ENCODE measurements at places on chromosomes 7 and 10.

- DNase-seq, result peak; percentile 50
Observed at GRCh38 chr10:125147971-125148439, 12.4 kb downstream of the CTBP2 start.

DNA sequence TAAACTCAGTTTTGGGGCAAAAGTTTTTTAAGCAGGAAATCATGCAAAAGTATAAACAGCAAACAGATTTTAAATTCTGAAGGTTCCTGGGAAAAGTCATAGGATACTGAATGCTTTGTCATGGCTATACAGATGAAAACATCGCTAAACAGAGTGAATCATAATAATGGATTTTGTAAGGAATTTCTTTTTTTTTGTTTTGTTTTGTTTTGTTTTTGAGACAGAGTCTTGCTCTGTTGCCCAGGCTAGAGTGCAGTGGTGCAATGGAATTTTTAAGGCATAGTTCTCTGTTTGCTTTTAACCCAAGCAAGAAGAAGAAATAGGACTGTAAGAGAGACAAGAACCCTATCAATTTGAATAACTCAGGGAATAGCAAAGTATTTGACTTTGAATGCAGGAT, 285.3 kb downstream of the NRG3 start:
- no peak for DNase-seq

DNA sequence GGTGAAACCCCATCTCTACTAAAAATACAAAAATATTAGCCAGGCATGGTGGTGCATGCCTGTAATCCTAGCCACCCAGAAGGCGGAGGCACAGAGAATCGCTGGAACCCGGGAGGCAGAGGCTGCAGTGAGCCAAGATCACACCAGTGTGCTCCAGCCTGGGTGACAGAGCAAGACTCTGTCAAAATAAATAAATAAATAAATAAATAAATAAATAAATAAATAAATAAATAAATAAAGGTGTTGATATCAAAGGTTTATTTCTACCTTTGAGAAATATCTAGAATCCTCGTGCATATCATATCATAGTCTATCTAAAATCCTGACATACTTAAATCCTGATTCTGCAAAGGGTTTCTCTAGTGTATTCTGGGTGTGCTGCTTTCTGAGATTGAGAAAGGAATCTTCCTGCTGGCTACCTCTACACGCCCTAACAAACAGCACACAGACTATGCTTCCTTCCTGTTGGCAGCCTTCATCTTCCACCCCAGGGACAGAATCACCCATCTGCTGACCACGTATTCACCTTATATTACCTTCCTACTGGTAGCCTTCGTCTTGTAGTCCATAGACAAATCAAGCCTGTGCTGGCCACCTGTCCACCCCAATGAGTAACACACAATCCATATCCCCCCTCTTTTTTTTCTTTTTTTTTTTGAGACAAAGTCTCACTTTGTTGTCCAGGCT, 8.7 kb downstream of the ABLIM1 start:
- no peak for DNase-seq

DNA sequence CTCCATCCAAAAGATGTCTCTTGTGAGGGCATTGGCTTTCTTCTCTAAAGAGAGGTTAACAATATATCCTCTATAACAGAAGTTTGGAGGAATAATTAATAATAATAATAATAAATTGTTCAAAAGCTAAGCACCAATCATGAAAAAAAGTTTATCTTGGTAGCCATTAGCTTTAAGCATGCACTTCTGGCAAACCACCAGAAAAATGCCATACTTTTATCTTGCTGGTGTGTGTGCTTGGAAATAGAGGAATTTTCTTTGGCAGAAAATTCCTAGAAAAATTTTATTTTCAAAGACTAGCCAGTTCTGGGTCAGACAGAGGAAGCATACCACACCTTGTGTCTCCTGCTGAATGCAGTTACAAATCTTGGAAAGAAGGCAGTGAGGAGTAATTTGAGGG, 52.5 kb upstream of the NPY start:
- no peak for DNase-seq

GRCh38 chr10:86178401-86179152, 188.0 kb downstream of the GRID1 start:
- DNase-seq, result no peak

DNA sequence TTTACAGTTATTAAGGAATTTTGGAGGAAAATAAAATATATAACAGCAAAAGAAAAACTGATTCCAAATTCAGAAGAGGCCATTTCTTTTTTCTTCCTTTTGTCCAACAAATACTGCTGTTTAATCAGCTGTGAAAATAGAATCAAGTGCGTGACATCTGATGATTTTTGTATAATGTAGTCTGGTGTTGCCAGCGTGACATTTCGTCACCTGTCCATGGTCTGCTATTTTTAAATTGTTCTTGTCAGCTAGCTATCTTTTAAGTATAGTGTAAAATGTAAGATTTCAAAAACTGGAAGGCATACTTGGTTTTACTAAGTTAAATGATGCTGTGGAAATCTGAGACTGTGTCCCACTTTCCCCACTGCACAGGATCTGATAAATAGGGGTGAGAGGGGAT, 105.9 kb downstream of the CPEB3 start:
- no peak for DNase-seq

- no peak for DNase-seq
Observed at GRCh38 chr10:117350909-117351308, 24.3 kb downstream of the PDZD8 start.

DNA sequence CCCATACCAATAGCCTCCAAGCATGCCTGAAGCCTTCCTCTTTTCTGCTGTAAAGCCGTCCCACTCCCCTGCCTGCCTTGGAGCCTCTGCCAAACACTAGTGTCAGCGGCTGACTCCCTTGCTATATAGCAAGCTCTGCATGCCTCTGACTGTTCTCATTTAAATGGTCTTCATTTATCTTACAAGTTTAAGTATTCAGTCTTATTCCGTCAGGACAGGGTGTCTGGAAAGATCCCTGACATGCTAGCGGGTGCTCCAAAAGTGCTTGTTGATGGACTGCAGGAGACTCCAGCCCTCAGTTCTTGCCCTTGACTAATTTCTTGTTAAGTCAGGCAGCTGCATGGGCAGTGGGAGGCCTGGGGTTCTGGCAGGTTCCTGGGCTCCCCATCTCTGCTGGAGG, 298.7 kb downstream of the GFRA1 start:
- DNase-seq, result no peak

GRCh38 chr10:32205670-32206069, 141.3 kb downstream of the EPC1 start:
- DNase-seq, result no peak

GRCh38 chr7:93028610-93029009, 89.2 kb downstream of the SAMD9 start:
- no peak for DNase-seq

GRCh38 chr7:12674861-12675260, 12.6 kb upstream of the ARL4A start:
- DNase-seq, result no peak

DNA sequence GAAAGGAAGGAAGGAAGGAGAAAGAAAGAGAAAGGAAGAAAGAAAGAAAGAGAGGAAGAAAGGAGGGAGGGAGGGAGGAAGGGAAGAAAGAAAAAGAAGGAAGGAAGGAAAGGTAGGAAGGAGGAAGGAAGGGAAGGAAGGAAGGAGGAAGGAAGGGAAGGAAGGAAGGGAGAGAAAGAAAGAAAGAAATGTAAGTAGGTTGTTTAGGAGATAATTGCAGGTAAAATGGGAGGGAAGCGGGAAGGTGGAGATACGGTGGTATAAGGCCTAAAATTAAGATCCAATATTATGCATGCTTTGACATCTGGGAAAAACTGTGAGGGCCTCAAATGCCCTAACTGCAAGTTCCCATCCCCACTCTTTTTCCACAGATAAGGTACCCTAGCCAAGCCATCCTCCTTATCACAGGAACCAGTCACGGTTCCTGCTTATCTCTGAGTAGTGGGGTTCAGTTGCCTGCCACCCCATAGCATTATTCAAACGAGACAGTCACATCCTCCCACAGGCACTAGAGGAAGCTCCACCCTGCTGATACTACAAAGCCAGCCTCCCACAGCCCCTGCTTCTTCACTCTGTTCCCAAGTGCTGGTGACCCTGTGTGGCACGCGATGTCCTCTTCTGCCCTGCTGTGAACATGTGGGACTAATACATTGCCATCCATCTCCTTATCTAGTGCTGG, 28.7 kb downstream of the ST8SIA6 start:
- peak; percentile 27 for DNase-seq

GRCh38 chr7:36263095-36263484, 110.0 kb downstream of the EEPD1 start:
- no peak for DNase-seq

GRCh38 chr7:24715661-24716479, 41.4 kb downstream of the GSDME start:
- DNase-seq, result no peak

- no peak for DNase-seq
Observed at GRCh38 chr10:101385866-101386658, 32.1 kb downstream of the BTRC start.

- no peak for DNase-seq
Observed at GRCh38 chr10:44589944-44590449, 205.1 kb upstream of the CXCL12 start.

DNA sequence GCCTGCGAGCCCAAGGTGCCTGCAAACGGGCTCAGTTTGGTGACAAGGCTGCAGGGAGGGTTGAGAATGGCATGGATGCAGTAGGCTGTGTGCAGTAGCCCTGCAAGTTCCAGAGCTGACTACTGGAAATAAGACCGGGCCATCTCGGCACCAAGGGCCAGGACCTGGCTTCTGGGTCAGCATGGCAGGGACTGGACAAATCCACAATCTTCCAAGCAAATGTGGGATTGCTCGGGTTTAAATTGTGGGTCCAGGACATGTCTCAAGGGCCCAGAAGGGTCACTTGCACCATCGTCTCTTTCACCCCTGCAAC, 78.0 kb downstream of the GPR26 start:
- DNase-seq, result no peak

- no peak for DNase-seq
Observed at GRCh38 chr10:15605740-15606369, 113.9 kb downstream of the ITGA8 start.

DNA sequence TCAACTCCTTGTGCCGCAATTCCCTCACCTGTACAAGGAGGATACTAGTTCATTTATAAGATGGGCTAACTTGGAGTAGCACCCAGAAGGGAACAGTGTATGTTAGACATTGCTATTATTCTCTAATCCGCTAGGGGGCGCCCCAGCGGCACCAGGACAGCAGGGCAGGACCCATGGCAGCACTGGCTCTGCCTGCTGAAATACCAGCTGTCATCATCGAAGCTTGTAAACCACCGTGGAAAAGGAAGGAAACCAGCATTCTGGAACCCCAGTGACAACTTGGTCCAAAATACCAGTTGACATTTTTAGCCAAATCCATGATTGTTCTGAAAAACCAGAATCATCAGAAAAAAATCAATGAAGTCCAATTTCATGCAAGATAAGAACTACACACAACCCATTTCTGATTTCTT, 134.4 kb downstream of the ITGA8 start:
- peak; percentile 68 for DNase-seq

DNA sequence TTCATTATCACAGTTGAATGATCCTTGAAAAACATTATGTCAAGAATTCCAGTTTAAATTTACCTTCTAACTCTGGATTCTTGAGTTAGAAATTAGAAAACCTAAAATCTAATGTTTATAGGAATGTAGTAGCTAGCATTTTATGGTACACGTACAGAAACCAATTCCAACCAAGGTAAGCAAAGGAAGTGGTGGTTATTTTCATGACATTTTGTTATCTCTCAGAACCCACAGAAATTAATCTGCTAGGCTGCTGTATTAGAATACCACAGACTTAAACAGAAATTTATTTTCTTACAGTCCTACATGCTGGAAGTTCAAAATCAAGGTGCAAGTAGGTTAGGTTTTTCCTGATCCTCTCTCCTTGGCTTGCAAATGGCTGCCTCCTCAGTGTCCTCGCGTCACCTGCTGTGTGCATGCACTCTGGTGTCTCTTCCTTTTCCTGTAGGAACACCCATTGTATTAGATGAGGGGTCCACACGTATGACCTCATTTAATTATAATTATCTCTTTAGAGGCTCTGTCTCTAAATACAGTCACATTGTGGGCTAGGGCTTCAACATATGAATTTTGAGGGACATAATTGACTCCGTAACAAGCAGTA, 8.5 kb upstream of the CSTF2T start:
- DNase-seq, result no peak

DNA sequence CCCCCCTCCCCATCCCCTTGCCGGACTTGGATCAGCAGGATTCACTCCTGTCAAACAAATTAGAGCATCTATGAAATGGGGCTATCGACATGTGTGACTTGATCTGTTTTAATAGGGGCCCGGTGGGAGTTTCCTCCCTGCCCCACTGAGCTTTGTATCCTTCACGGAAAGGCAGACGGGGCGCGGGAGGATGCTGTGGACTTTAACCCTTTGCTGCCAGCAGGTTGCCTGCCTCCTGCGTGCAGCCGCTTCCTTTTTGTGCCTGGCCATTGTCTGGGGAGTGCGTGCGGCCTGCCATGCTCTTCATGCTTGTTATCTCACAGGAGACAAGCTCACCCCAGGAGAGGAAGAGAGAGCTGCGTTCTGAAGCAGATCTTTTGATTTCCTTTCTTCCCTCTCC, 512.8 kb upstream of the GALNT17 start:
- no peak for DNase-seq

GRCh38 chr10:61803269-61803668, 98.2 kb upstream of the ARID5B start:
- no peak for DNase-seq

All from femur (tissue), 1 donor.